Nasal cavity respiratory epithelium epithelial cell of viscerocranial mucosa (primary cell): ENCODE measurements at places on chromosomes 2 and 18. TPM values are rescaled to one million over a fixed set of nuclear protein-coding genes. Genes with fewer than 3 reads are reported as not detected.

Gene GAREM2
- 0.34 and 0.50 TPM in 2 replicates for total RNA-seq

Gene GKN2
- not detected in 2 replicates for total RNA-seq

Gene POMC
- 0.07 TPM in 1 of 2 replicates, not detected in the other for total RNA-seq

Gene GPR39
- 2.7 and 8.8 TPM in 2 replicates for total RNA-seq

Gene SP5
- total RNA-seq = not detected in 2 replicates

Gene TUBA4B
- not detected in 2 replicates for total RNA-seq
